ENCODE measurements at places on chromosomes 5 and 9.

DNA sequence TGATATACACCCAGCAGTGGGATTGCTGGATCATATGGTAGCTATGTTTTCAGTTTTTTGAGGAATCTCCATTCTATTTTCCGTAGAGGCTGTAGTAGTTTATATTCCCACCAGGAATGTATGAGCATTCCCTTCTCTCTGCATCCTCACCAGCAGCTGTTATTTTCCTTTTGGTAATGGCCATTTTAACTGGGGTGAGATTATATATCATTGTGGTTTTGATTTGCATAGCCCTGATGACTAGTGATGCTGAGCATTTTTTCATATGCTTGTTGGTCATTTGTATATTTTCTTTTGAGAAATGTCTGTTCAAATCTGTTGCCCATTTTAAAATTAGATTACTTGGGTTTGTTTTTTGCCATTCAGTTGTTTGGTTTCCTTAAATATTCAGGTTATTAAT lies 11.2 kb upstream of the PPIC start:
- DNase-seq = no peak

- DNase-seq = no peak
Measured at GRCh38 chr5:154086641-154087040, 47.9 kb downstream of the MFAP3 start.

DNA sequence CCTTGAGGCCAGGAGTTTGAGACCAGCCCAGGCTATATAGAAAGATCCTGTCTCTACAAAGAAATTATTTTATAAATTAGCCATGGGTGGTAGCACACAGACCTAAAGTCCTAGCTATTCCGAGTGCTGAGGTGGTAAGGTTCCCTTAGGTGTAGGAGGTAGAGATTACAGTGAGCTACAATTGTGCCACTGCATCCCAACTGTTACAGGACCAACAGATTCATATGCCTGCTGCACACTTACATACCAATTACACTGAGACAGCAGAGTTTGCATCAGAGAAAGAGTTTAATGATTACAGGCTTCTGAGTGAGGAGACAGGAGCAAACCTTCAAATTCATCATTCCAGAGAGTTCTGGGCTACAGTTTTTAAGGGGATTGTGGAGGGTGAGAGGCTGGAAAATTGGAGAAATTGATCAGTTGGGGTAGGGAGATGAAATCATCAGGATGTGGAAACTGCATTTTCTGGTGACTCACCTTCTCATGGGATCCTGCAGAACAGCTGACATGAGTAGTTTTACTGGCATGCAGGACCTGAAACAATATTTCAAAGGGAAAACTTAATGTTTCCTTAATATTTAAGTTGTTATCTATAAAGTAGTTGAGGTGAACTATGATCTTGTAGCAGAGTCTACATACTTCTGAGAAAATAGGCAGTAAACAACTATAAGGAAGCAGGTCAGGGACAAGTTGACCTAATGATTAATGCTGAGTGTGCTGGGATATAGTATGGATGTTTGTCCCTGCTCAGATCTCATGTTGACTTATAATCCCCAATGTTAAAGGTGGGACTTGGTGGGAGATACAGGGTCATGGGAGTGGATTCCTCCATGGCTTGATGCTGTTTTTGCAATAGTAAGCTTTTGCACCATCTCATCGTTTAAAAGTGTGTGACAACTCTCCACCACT lies 54.7 kb downstream of the ANXA2R start:
- no peak for DNase-seq

DNA sequence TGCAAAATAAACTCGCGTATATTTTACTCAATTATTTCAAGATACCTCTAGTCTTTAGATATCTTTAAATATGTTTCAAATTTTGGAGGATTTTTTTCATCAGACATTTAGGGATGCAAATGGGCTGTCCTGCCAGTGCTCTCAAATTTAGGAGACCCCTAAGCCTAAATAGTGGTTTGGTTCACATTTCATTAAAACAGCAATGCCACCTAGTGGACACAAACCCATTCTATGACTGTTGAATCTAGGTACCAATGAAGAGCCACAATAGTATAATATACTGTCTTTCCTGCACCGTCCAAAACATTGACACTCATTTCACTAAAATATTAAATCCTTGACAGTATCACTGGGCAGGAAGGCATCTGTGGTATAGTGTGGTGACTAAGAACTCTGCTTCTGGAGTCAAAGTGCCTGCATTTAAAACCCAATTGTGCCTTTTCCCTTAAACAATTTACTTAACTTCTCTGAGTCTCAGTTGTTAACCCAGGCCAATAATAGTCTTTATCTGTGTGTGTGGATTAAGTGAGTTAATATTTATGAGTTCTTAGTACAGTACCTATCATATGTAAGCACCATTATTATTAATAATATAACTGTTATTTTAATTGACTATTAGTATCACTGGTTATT lies 148.0 kb downstream of the RORB start:
- no peak for DNase-seq

DNA sequence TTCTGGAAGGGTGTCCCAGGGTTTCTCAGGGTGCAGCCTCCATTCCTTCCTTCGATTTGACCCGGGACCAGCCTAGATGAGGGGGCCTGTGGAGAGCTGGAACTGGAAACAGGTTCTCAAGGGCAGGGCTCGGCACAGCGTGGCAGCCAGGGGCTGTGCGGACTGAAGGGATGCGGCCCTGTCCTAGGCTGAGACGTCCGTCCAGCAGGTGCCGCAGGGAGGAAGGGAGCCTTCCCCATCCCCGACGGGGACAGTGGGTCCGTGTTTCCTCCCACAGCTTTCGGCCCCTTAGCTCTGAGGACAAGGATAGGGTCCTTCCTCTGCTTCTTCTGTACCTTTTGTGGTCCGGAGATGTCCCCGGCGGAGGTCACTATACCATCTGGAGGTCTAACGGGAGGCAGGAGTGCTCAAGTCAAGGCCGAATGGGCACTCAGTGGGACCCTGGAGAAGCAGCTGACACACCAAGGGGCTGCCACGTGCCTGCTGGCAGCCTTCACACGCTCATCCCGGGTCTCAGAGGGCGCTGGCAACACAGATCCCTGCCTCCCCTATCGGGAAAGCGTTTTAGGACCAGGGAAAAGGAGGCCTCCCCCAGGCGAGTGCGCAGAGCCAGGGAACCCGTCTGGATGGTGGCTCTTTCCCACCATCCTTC lies 49.9 kb downstream of the USP20 start:
- DNase-seq = no peak

DNA sequence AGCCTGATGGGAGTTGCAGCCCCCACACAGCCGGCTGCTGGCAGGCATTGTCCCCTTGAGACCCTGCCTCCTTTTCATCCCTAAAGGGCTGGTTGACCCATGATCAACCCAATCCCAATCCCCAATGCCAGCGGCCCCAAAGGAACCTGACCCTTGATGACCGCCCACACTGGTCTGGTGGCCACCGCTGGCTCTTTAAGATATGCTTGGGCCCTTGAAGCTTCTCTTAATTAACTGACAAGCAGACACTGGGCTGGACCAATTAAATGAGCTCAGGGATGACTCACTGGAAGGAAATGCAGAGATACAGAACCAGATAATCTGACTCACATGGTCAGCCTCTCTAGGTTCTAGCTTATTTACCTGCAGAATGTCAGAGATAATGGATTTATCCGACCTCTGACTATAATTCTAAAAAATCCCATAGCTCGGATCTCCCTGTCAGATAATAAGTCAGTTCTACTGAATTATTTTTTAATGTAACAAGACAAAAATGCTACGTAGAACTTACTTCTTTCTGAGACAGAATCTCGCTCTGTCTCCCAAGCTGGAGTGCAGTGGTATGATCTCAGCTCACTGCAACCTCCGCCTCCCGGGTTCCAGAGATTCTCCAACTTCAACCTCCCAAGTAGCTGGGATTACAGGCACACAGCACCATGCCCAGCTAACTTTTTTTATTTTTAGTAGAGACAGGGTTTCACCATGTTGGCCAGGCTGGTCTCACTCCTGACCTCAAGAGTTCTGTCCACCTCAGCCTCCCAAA lies 11.1 kb upstream of the MLANA start:
- no peak for DNase-seq

Measured in stimulated activated CD8-positive, alpha-beta memory T cell treated with anti-CD3 and anti-CD28 coated beads, Interleukin-15, amount 100 ng/mL, for 48 hours (primary cell).